ENCODE measurements at places on chromosomes 2 and 18. TPM values are rescaled to one million over a fixed set of nuclear protein-coding genes. Genes with fewer than 3 reads are reported as not detected.

GRCh38 chr18:54924948-54925347 lies 34.3 kb downstream of the CCDC68 start:
- DNase-seq: no peak

- no peak for DNase-seq
These were observed 157.6 kb downstream of the LPIN1 start for GRCh38 chr2:11904029-11904428.

PPM1G gene
- total RNA-seq: 37.8 TPM

VWA3B gene
- total RNA-seq: 0.80 TPM

GRCh38 chr2:51903728-51904127 lies 871.8 kb upstream of the NRXN1 start:
- no peak for DNase-seq

LRRTM4 gene
- 18.1 TPM for total RNA-seq

- no peak for DNase-seq
These were observed 40.8 kb downstream of the HDAC4 start for GRCh38 chr2:239360008-239360407.

C2orf66 gene
- 0.36 TPM for total RNA-seq

DNA sequence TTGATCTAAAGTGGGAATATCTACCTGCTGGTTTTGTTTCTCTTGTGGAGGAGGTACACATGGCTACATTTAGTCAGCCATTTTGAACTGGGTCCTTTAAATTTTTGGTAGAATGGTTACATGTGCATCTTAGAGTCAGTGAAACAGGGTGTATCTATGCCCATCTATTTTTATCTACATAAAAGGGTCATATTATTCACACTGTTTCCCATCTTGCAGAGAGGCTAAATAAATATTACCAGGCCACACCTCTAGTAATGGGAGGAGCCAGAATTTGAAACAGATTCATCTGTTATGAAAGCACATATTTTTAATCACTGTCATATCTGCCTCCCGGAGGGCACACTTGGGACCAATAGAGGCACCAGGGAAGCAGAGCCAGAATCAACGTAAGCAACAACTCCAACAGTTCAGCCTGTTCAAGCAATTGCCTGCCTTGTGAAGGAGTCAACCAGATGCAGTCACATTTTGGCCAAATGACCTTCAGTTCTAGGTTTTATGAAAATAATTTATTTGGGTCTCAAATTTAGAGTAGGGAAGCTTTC lies 376.8 kb downstream of the TSN start:
- no peak for DNase-seq

DNA sequence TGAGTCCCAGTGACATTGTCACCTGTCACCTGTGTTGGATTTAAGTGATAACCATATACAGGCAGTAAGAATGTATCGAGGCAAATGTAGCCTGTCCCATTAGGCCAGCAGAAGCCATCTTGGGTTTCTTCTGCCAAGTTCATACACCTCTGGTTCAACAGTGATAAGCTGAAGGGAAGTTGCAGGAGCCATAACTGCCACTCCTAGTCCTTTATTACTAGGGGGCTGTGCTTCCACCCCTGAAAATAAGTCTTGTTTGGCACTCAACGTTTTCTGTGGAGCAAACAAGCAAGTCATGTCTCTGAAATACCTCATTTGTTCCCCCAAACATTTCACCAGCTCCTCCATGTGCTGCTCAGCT lies 58.1 kb upstream of the ALPP start:
- no peak for DNase-seq

ADGRF3 gene
- total RNA-seq: not detected

DNA sequence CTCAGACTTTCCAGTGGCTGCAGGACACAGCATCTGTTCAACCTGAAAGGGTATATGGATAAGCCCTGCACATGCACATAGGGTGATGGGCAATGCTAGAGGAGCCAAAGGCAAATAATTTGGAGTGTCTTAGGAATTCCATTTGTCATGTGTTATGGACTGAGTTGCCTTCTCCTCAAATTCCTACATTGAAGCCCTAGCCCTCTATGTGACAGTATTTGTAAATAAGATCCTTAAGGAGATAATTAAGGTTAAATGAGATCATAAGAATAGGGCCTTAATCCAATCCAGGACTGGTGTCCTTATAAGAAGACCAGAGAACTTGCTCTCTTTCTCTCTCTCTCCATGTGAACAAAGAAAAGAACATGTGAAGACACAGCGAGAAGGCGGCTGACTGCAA lies 42.9 kb upstream of the CREG2 start:
- DNase-seq: no peak

DNA sequence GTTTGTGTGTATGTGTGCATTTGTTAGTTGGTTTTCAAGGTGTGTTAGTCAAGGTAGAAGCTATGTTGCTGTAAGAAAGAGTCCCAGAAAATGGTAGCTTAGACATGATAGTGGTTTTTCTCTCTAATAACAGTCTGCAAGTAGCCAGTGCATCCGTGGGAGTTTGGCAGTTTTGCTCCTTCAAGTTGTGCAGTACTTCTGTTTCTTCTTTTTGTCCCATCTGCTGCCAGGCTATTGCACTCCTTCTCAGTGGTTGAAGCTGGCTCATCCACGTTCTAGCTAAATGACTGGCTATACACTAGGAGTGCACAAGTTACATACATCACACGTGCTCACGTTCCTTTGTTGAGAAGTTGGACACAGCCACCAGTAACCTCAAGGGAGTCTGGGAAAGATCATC lies 134.7 kb downstream of the ASXL3 start:
- DNase-seq: no peak

- no peak for DNase-seq
These were observed 9.3 kb downstream of the MEIS1 start for GRCh38 chr2:66443979-66444861.

ROCK1 gene
- total RNA-seq: 98.8 TPM

DNA sequence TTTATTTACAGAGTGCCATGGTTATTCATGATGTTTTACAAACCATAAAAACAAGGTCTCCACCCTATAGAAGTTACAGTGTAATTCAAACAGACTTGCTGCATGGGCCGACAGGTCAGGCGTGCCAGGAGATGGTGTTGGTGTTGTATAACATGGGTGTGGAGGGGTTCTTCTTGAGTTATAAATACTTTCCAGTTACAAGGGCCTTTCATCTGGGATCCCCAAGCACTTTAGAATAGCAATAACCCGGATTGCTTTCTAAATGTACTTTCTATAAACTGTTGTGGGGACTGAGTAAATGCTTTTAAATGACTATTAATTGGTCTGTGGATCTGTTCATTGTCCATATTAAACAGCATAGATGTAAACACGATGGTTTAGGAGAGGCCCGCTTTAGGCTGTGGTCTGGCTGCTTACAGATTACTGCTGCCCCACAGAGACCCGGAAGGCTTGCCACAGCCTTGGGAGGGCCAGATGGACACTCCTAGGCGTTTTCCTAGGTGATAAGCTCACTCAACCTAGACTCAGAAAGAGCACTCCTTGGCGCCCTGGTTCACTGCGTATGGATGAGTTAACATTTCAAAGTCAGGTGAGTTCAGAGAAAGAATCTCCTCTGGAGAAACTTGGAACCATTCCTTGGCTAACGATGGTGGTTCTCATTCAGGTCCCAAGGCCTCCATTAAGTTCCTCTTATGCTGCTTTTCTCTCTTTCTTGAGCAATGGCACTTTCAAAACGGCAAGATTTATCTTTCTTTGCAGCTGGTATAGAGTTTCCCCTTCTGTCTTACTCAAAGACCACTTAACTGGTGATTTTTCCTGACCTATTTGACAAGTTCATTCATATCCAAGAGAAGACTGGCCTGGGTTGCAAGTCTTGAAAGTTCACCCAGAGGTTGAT lies 3.6 kb upstream of the KIAA2012 start:
- DNase-seq: no peak

- no peak for DNase-seq
These were observed 846.4 kb upstream of the ZEB2 start for GRCh38 chr2:145366341-145366740.

LRATD1 gene
- 3.0 TPM for total RNA-seq

GRCh38 chr2:23541503-23542229 lies 156.7 kb downstream of the KLHL29 start:
- DNase-seq: no peak

DNA sequence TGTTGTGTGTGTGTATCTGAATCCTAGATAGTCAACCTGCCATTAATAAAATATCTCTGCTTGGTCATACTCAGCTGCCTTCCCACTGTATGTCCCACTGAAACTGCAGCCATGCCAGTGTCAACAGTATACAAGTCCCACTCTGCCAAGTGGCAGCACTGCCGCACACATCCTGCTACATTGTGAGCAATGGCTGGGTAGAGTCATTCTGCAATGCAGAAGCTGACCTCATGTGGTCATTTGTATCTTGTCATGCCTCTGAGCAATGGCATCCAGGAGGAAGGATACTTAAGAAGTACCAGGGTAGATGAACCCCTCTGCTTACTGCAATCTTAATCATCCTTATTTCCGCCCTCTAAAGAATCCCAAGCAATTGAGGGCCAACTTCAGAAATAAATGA lies 302.2 kb upstream of the DDX18 start:
- DNase-seq: no peak

DNA sequence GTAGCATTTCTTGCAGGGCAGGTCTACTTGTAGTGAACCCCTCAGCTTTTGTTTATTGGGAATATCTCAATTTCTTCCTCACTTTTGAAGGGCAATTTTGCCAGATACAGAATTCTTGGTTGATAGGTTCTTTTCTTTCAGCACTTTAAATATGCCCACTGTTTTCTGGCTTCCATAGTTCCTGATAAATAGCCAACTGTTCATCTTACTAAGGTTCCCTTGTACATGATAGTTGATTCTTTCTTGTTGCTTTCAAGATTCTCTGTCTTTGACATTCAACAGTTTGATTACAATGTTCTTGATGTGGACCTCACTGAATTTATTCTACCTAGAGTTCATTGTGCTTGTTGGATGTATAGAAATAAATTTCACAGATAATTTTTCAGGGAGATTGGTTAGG lies 148.0 kb upstream of the MAPRE2 start:
- DNase-seq: no peak

GRCh38 chr2:28617502-28618184 lies 121.8 kb downstream of the PLB1 start:
- DNase-seq: no peak

DNA sequence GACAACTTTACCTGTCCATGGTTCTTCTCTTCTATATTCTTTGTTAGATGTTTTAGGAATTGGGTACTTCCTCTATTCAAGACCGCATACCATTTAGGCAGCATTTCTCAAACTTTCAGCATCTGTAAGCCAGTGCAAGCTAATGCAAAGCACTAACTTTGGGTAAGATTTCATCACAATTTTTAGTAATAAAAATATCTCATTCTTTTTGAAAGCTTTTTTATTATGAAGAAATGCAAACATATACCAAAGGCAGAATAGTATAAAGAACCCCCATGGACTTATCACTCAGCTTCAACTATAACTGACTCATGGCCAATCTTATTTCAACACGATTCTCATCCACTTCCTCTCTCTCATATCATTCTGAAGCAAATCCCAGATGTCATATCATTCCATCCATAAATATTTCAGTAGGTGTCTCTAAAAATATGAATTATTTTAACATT lies 32.9 kb downstream of the INO80C start:
- DNase-seq: no peak

MROH2A gene
- not detected for total RNA-seq

ZSWIM2 gene
- not detected for total RNA-seq

DNA sequence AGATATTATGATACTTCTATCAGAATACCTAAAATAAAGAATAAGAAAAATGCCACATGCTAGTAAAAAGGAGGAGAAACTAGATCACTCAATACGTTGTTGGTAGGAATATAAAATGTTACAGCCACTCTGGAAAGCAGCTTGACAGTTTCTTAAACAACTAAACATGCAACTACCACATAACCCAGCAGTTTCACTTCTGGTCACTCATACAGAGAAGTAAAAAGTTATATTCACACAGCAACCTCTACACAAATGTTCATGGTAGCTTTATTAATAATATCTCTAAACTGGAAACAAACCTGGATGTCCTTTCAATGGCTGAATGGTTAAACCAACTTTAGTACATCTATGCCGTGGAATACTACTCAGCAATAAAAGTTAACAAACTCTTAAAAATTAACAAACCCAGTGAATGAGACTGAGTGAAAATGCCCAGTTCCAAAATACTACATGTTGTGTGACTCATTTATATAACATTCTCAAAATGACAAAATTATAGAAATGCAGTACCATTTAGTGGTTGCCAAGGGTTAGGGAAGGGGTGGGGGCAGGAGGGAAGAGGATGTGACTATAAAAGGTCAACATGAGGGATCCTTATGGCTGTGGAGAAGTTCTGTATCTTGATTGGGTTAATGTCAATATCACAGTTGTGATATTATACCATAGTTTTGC lies 124.1 kb downstream of the MMADHC start:
- DNase-seq: no peak

STPG4 gene
- 0.89 TPM for total RNA-seq

- DNase-seq: no peak
These were observed 385.9 kb upstream of the RND3 start for GRCh38 chr2:150873396-150873772.

DNA sequence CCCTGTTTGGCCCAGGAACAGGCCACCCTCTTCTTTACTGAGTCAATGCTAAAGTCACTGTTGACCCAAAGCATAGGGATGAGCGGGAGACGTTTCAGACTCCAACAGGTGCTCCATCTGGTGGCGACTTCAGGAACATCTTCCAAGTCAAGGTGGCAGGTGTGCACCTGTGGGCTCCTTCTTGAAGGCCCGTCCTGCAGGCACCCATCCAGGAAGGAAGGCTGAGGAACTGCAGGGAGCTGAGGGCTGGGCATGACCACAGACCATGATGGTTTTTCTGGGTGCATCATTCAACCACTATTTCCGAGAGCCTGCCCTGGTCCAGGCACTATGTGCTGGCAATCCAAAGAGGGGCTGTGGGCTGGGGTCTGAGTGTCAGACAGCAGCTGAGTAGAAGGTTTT lies 142.8 kb downstream of the NDUFA10 start:
- DNase-seq: peak; percentile 77

- no peak for DNase-seq
These were observed 119.0 kb downstream of the GULP1 start for GRCh38 chr2:188410504-188411235.

RAD51AP2 gene
- not detected for total RNA-seq

GRCh38 chr2:166614503-166614902 lies 120.5 kb upstream of the SCN7A start:
- DNase-seq: no peak

NDUFAF7 gene
- 21.1 TPM for total RNA-seq

DNA sequence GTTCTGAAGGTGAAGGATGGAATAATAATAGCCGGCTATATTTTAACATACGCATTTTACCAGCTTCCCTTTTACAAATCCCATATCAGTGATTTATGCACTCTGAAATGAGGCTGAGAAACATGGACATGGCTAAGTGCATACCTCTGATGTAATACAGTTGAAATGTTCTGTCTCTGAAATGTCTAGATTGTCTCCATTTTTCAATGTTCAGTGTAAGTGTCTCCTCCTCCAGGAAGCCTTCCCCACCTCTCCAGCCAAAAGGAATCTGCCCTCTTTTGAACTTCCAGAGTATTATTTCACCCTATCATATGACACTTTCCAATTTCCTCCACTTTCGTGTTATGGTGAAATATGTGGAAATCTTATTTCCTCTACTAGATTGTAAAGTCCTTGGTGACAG lies 29.5 kb upstream of the ME2 start:
- no peak for DNase-seq

CPO gene
- 0.89 TPM for total RNA-seq

IKZF2 gene
- total RNA-seq: 22.1 TPM

- DNase-seq: no peak
These were observed 112.2 kb downstream of the TANC1 start for GRCh38 chr2:159080641-159081040.

ANKRD29 gene
- 21.5 TPM for total RNA-seq
